ENCODE measurements at places on chromosomes 6 and 20. TPM values are rescaled to one million over a fixed set of nuclear protein-coding genes. Genes with fewer than 3 reads are reported as not detected.

GRCh38 chr6:13455552-13455966 lies 31.8 kb downstream of the GFOD1 start:
- no peak for DNase-seq

The BPIFB2 gene
- not detected for total RNA-seq

The IYD gene
- total RNA-seq, result not detected

The RMND1 gene
- 26.8 TPM for total RNA-seq

Measured in A673 (cell line).